ENCODE measurements at places on chromosomes 5 and 9. TPM values are rescaled to one million over a fixed set of nuclear protein-coding genes. Genes with fewer than 3 reads are reported as not detected.
A peak's percentile ranks its signal among the peaks of the same experiment; 100 is the strongest.

GRCh38 chr9:85118990-85119755 lies 449.6 kb downstream of the NTRK2 start:
- H3K27ac ChIP-seq = no peak overlapping the region
- no peaks in the 10 kb centered on the region for H3K4me1 ChIP-seq
- H3K27me3 ChIP-seq = no peaks in the 10 kb centered on the region
- no peaks in the 10 kb centered on the region for H3K36me3 ChIP-seq

Gene PCDHGA6
- 4.7 TPM for total RNA-seq

- H3K4me1 ChIP-seq = no peaks in the 10 kb centered on the region
- DNase-seq = no peak
- no peaks in the 10 kb centered on the region for H3K27me3 ChIP-seq
- H3K36me3 ChIP-seq = no peaks in the 10 kb centered on the region
Observed at GRCh38 chr5:145362266-145362665, 472.9 kb downstream of the PRELID2 start.

Gene PCDHGA2
- 7.7 TPM for total RNA-seq

DNA sequence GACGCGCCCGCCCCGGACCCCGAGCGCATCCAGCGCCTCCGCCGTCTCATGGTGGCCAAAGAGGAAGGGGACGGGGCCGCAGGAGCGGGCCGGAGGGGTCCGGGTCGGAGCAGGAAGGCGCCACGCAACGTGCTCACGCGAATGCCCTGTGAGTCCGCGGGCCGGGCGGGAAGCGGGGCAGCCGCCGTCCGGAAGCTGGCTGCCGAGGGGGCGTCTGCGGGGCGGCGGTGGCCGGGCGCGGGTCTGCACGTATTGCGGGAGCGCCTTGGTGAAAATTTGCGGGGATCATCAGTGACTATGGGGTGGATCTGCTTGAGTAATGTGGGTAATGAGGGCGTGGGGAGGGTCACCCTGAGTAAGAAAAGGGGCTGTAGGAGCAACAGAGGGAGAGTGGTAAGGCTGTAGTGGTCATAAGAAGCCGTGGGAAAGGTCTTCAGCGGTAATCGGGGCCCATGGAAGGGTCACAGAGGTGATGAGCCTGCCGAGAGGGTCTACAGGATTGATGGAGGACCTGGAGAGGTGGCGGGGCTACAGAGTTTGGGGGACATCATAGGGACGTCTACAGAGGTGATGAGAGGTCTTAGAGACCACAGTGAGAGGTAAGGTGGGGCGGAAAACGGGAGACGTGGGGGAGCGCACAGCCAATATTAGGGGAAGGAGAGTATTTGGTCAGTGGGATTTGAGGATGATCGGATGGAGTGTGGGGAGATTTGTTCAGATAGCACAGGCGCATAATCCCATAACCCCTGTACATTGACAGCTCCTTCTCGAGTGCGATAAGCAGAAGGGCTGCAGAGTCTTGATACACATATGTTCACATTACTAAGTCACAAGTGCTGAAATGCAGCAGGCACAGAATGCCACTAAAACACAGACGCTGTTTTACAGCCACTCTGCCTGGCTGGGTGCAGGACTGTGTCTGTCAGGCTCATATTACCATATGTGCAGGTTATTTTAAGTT lies 819 bp downstream of the LSM11 start:
- H3K36me3 ChIP-seq = no peaks in the 10 kb centered on the region
- no peak overlapping the region for H3K27ac ChIP-seq
- H3K4me1 ChIP-seq = peaks cover 17% of the 10 kb centered on the region
- peak overlapping the region; percentile 77 for H3K4me3 ChIP-seq
- no peaks in the 10 kb centered on the region for H3K27me3 ChIP-seq
- no peak for DNase-seq

DNA sequence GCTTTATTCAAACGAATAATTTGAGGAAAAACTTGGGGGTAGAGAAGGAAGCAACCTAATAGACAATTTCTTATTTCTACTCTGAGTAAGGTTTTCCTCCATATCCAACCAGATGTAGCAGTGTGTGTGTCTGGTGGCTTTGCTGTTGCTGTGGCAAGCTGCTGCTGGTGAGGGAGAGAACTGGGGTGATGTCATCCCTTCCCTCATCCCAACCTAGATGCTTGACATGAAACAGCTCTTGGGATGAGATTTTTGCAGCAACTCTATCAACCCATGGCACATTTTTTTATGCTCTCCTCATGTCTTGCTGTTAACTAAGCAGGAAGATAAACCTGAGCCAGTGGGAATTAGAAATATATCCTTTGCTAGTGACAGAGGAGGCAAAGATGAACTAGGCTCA lies 135.8 kb downstream of the PCSK1 start:
- no peak overlapping the region for H3K4me3 ChIP-seq
- no peak for DNase-seq
- no peaks in the 10 kb centered on the region for H3K36me3 ChIP-seq
- H3K27me3 ChIP-seq = no peaks in the 10 kb centered on the region
- H3K4me1 ChIP-seq = peaks cover 18% of the 10 kb centered on the region

Gene CDC20B
- not detected for total RNA-seq

DNA sequence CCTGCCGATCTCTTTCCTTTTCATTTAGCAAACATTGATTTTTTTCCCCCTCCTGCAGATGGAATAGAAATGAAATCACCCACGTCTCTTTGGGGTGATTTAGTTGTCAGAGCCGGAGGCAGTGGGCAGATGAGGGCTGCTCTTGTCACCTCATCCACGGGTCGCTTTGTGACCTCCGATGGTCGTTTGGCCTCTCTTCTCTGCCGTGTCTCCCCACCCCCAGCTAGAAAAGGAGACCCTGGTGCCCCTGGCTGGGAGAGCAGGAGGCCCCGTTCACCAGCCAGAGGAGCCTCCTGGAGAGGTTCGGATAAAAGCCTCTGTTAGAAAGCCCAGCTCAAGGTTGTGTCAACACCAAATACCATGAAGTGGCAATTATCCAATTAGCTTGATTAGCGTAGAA lies 21.6 kb upstream of the RXRA start:
- H3K36me3 ChIP-seq = no peaks in the 10 kb centered on the region
- no peak overlapping the region for H3K27ac ChIP-seq
- no peak overlapping the region for H3K4me3 ChIP-seq
- H3K4me1 ChIP-seq = no peaks in the 10 kb centered on the region

- DNase-seq = peak; percentile 75
- H3K4me1 ChIP-seq = no peaks in the 10 kb centered on the region
- peak overlapping the region; percentile 100 for H3K27ac ChIP-seq
- H3K36me3 ChIP-seq = no peaks in the 10 kb centered on the region
- no peaks in the 10 kb centered on the region for H3K27me3 ChIP-seq
Observed at GRCh38 chr9:96420468-96421219, 2.5 kb upstream of the ZNF367 start.

GRCh38 chr5:133445744-133446143 lies 166.6 kb downstream of the FSTL4 start:
- H3K27me3 ChIP-seq = no peaks in the 10 kb centered on the region
- H3K27ac ChIP-seq = no peak overlapping the region
- H3K4me3 ChIP-seq = no peak overlapping the region
- H3K4me1 ChIP-seq = peaks cover 7% of the 10 kb centered on the region
- H3K36me3 ChIP-seq = no peaks in the 10 kb centered on the region
- DNase-seq = no peak

- H3K4me3 ChIP-seq = no peak overlapping the region
- DNase-seq = no peak
- H3K27me3 ChIP-seq = no peaks in the 10 kb centered on the region
- no peak overlapping the region for H3K27ac ChIP-seq
- peaks cover 6% of the 10 kb centered on the region for H3K4me1 ChIP-seq
Observed at GRCh38 chr9:131045300-131046092, 36.5 kb downstream of the LAMC3 start.

Gene SMC2
- 14.5 TPM for total RNA-seq

- H3K4me3 ChIP-seq = peak overlapping the region; percentile 38
- H3K27ac ChIP-seq = peak overlapping the region; percentile 88
- peaks cover 28% of the 10 kb centered on the region for H3K4me1 ChIP-seq
- peak; percentile 77 for DNase-seq
- no peaks in the 10 kb centered on the region for H3K27me3 ChIP-seq
- peaks cover 4% of the 10 kb centered on the region for H3K36me3 ChIP-seq
Observed at GRCh38 chr9:129962889-129963703, 79.9 kb downstream of the FNBP1 start.

Gene OTULINL
- 2.1 TPM for total RNA-seq

Gene SPINK6
- total RNA-seq = not detected

DNA sequence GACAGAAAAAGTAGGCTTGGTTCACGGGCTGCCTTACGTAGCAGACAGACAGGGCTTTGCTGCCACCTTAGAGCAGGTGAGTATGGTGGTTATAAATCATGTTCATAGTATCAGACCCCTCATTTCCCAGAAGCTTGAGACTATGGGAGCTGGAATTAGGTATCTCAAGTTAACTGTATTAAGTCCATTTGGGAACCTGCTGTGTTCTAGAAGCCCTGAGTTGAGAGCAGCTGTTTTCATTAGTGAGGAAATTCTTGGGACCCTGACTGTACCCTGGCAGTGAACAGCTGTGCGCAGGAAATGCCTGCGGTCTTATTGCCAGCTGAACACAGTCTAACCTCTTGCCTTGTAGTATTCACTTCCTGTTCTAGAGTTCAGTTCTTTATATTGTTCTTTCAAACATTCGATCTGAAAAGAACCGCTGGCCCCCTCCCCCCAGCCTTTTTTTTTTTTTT lies 29.8 kb downstream of the UGCG start:
- DNase-seq = no peak
- H3K36me3 ChIP-seq = peaks cover 18% of the 10 kb centered on the region
- H3K27me3 ChIP-seq = no peaks in the 10 kb centered on the region
- no peak overlapping the region for H3K27ac ChIP-seq
- H3K4me3 ChIP-seq = no peak overlapping the region
- peaks cover 3% of the 10 kb centered on the region for H3K4me1 ChIP-seq

DNA sequence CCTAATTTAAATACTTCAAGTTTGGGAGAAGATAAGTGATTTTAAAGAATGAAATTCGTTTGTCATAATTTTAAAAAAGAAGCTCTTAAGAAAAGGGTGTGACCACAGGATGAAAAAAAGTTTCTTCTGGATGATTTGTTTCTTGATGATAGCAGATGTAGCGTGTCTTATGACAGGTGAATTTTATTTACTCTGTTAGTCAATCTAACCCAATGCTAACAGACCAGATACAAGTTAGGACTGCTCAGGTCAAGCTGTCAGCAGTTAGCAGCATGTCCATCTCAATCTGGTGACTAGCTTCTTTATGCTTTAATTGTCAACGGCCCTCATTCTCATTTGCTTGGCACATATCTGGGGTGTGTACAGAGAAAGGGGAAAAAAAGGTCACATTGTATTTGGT lies 456.0 kb downstream of the BNC2 start:
- no peaks in the 10 kb centered on the region for H3K36me3 ChIP-seq
- H3K4me1 ChIP-seq = no peaks in the 10 kb centered on the region
- no peak overlapping the region for H3K27ac ChIP-seq
- DNase-seq = no peak
- no peak overlapping the region for H3K4me3 ChIP-seq
- no peaks in the 10 kb centered on the region for H3K27me3 ChIP-seq

Gene CTXN3
- not detected for total RNA-seq

DNA sequence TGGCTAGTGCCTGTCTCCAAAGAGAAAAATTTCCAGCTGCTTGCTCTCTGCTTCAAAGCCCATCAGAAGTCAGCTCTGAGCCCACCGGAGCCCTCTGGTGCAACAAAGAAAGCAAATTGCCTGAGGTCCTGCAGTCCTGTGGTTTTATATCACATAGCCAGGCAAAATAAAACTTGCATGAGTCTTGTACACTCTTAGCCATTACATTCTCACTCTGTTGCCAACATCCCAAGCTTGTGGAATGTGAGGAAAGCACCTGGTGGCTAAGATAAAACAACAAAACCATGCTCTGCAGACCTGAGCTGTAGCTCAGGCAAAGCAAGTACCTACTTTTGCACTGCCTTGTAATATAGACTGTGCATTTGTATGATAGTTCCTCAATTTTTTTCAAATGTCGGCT lies 133.7 kb downstream of the GPBP1 start:
- no peak for DNase-seq
- H3K4me1 ChIP-seq = no peaks in the 10 kb centered on the region
- H3K36me3 ChIP-seq = no peaks in the 10 kb centered on the region
- no peak overlapping the region for H3K27ac ChIP-seq

Gene TTF1
- total RNA-seq = 17.3 TPM

Gene CAST
- 439 TPM for total RNA-seq

Gene CRAT
- 73.0 TPM for total RNA-seq

DNA sequence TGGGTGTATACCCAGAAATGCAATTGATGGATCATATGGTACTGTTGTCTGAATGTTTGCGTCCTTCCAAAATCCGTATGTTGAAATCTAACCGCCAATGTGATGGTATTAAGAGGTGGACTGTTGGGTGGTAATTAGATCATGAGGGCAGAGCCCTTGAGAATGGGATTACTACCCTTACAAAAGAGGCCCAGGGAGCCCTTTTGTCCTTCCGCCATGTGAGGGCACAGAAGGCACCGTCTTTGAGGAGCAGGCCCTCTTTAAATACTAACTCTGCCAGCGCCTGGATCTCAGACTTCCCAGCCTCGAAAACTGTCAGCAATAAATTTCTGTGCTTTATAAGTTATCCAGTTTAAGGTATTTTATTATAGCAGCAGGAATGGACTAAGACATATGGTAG lies 156.0 kb upstream of the OTULINL start:
- no peak overlapping the region for H3K27ac ChIP-seq
- H3K4me3 ChIP-seq = no peak overlapping the region
- H3K4me1 ChIP-seq = peaks cover 25% of the 10 kb centered on the region
- no peak for DNase-seq

DNA sequence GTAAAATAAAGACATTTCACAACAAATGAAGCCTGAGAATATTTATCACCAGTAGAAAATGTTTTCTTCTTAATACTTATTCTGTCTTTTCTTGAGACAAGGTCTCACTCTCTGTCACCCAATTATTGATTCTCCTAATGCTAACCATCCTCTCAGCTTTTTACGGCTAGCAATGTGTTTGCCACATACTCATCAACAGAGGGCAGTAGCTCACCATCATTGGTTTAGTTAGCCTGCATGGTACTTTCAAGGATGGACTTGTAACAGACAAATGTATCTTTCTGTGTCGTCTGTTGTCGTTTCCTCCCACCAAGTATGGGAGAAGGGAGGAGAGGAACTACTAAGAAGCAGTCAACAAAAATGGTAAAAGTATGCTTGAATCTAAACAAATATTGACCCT lies 5.9 kb upstream of the ACO1 start:
- H3K4me1 ChIP-seq = peaks cover 12% of the 10 kb centered on the region
- no peak overlapping the region for H3K27ac ChIP-seq
- no peak for DNase-seq
- no peak overlapping the region for H3K4me3 ChIP-seq
- H3K27me3 ChIP-seq = no peaks in the 10 kb centered on the region

DNA sequence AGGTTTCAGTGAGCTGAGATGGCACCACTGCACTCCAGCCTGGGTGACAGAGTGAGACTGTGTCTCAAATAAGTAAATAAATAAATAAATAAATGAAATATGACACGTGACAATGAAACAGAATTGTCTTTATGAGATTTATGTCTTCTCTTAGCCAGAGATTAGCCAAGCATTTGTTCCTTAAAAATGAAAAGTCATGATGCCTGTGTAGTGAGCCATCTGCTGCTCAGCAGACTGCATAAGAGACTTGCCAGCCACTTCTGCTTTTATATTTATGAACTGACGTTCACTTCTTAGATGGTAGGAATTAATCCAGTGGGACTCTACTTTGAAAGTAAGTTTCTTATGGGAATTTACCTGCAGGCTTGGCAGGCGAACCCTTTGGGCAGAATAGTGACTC lies 227.4 kb downstream of the NR3C1 start:
- no peaks in the 10 kb centered on the region for H3K27me3 ChIP-seq
- DNase-seq = no peak
- H3K36me3 ChIP-seq = no peaks in the 10 kb centered on the region

GRCh38 chr5:78501411-78502352 lies 141.3 kb downstream of the SCAMP1 start:
- no peaks in the 10 kb centered on the region for H3K4me1 ChIP-seq
- peak overlapping the region; percentile 6 for H3K27ac ChIP-seq
- DNase-seq = no peak
- H3K27me3 ChIP-seq = no peaks in the 10 kb centered on the region
